Brain pericyte (primary cell): ENCODE measurements at places on chromosomes 3 and 15.

GRCh38 chr3:71114610-71115009, 468.9 kb downstream of the FOXP1 start:
- DNase-seq = no peak

GRCh38 chr3:13976469-13976868, 96.6 kb upstream of the WNT7A start:
- DNase-seq = no peak

DNA sequence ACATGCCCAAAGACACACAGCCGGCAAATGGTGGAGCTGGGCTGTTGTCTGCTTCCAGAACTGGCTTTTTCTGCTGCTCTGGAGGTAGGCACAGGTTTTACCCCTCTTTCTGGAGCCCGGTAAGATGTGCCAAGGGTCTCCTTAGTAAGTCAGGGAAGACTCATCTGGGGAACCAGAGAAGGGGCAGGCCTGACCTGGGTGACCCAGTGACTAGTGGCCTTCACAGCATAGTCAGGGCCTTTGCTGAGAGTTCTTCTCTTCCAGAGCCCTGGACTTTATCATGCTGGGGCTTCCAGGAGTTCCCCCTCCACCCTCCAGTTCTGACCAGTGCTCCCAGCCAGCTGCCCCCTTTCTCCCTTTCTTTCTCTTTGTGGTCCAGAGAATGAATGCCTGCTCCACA, 3.2 kb downstream of the CD276 start:
- no peak for DNase-seq

GRCh38 chr3:67176396-67176795, 178.3 kb downstream of the KBTBD8 start:
- no peak for DNase-seq

DNA sequence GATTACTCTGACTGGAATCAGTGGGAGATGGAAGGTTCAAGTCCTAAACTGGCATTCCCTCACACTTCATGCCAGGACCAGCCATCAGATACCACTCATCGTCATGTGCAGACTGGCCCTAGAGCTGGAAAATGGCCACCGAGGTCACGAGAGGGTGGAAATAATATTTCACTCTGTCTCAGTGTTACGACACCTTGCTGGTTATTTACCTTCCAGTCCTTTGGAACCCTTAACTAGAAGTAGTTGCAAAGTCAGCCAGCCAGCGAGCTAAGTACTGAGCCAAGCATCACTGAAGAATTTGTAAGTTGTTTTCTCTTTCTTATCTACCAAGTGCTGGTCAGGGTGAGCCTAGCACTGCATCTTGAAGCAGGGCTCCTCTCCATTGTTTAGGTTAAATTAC, 309.9 kb upstream of the RASGRP1 start:
- no peak for DNase-seq

GRCh38 chr3:97914388-97914787, 57.8 kb downstream of the RIOX2 start:
- DNase-seq = no peak
